ENCODE measurements at places on chromosomes 7 and 10. TPM values are rescaled to one million over a fixed set of nuclear protein-coding genes. Genes with fewer than 3 reads are reported as not detected.

- no peaks in the 10 kb centered on the region for H3K4me1 ChIP-seq
- no peak for DNase-seq
- no peaks in the 10 kb centered on the region for H3K36me3 ChIP-seq
- H3K27me3 ChIP-seq: no peaks in the 10 kb centered on the region
- H3K27ac ChIP-seq: no peak overlapping the region
- H3K4me3 ChIP-seq: no peak overlapping the region
Measured at GRCh38 chr10:11232222-11232961, 214.7 kb downstream of the CELF2 start.

- no peak overlapping the region for H3K27ac ChIP-seq
- DNase-seq: no peak
- H3K27me3 ChIP-seq: no peaks in the 10 kb centered on the region
- no peaks in the 10 kb centered on the region for H3K4me1 ChIP-seq
- no peak overlapping the region for H3K4me3 ChIP-seq
Measured at GRCh38 chr7:39757604-39758003, 134.2 kb downstream of the RALA start.

GRCh38 chr10:47438857-47439474 lies 44.9 kb downstream of the ANXA8 start:
- no peak overlapping the region for H3K4me3 ChIP-seq
- no peak overlapping the region for H3K27ac ChIP-seq
- no peaks in the 10 kb centered on the region for H3K27me3 ChIP-seq
- peak; percentile 71 for DNase-seq
- H3K36me3 ChIP-seq: no peaks in the 10 kb centered on the region

GRCh38 chr7:128076796-128077271 lies 45.6 kb upstream of the LRRC4 start:
- H3K36me3 ChIP-seq: no peaks in the 10 kb centered on the region
- peak; percentile 62 for DNase-seq
- H3K4me3 ChIP-seq: no peak overlapping the region
- H3K27ac ChIP-seq: no peak overlapping the region

DNA sequence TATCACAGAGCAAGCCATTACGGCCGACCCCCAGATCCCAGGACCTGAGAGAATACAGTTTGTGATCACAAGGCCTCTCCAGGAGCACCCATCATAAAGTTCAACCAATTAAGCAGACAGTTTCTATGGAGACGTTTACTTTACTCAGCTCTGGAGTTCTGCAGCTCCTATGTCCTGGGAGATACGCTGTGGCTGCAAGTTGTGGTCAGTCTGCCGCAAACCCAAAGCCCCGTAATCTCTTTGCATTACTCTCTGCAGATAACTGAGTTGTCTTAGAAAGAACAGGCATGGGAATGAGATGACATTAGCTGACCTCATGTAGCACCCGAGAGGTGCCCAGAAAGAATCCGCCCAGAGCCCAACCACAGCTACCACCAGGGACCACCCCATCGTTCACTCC lies 305.1 kb downstream of the FGFR2 start:
- H3K36me3 ChIP-seq: no peaks in the 10 kb centered on the region
- no peaks in the 10 kb centered on the region for H3K4me1 ChIP-seq
- no peak for DNase-seq
- no peak overlapping the region for H3K27ac ChIP-seq

DNA sequence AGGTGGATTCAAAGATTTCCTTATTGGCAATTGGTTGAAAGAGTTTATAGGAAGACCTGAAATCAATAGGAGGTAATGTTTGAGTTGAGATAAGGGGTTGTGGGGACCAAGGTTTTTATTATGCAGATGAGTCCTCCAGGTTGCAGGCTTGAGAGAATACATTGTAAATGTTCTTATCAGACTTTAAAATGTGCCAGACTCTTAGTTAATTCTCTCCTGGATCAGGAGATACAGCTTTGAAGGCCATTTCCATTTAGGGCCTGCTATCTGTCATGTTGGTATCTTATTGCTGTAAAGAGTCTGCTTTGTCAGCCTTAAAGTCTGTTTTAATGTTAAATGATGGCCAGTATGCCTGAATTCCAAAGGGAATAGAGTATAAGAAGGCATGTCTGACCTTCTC lies 61.8 kb upstream of the CALCR start:
- H3K27ac ChIP-seq: no peak overlapping the region
- no peak overlapping the region for H3K4me3 ChIP-seq
- no peaks in the 10 kb centered on the region for H3K36me3 ChIP-seq
- H3K4me1 ChIP-seq: no peaks in the 10 kb centered on the region
- H3K27me3 ChIP-seq: no peaks in the 10 kb centered on the region

DNA sequence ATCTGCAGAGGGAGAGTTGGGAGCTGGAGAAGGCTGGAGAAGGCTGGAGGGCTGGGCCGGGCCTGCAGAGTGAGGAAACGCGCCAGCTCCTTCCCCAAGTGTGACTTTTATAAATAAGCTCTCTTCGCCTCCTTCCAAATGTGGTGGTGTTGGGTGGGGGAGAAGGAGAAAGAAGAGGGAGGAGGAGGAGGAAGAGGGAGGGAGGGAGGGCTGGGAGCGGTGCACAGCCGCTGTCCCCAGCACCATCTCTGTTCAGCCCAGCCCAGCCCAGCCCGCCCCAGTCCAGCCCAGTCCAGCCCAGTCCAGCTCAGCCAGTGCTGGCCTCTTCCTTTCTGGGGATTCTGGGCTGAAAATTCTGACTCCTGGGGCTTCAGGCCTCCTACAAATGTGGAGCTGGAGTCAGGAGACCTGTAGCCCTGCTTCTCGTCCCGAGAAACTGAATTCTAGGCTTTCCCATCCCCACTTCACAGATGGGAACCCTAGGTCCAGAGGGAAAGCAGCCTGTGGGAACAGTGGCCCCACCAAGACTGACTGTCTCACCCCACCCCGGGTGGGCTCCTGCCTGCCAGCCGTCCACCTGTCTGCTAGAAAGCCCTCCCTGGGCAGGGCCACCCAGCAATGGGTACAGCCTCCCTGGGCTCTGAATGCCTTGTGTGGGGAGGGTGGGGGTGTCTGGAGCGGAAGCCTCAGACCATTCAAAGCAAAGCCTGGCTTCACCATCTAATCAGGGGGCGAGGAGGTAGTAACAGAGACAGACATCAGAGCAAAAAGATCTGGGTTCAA lies 2.3 kb downstream of the STX1A start:
- H3K4me3 ChIP-seq: no peak overlapping the region
- no peak overlapping the region for H3K27ac ChIP-seq
- no peaks in the 10 kb centered on the region for H3K36me3 ChIP-seq
- DNase-seq: peak; percentile 44
- no peaks in the 10 kb centered on the region for H3K27me3 ChIP-seq
- H3K4me1 ChIP-seq: peaks cover 25% of the 10 kb centered on the region

ANKRD16 gene
- 30.3 TPM for total RNA-seq

MUC3A gene
- 2.1 TPM for total RNA-seq

GRM3 gene
- 0.12 TPM for total RNA-seq

FFAR4 gene
- 0.12 TPM for total RNA-seq

HEPACAM2 gene
- total RNA-seq: 2.4 TPM

TMEM196 gene
- not detected for total RNA-seq

PRSS37 gene
- total RNA-seq: 38.6 TPM
